ENCODE measurements at places on chromosomes 1 and 21.

DNA sequence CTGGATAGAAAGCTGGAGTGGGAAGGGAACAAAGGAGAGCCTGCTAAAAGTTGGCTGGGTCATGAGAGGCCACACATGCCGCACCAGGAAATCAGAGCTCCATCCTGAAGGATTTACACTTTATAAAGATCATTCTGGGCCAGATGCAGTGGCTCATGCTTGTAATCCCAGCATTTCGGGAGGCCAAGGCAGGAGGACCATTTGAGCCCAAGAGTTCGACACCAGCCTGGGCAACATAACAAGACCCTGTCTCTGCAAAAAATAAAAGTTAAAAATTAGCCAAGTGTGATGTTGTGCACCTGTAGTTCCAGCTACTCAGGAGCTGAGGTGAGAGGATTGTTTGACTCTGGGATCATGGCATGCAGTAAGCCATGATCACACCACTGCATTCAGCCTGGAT, 28.7 kb upstream of the RASAL2 start:
- no peak for DNase-seq

GRCh38 chr1:77279929-77280328, 1.9 kb upstream of the AK5 start:
- DNase-seq = no peak

GRCh38 chr1:202016022-202016810, 5.8 kb downstream of the ELF3 start:
- no peak for DNase-seq

GRCh38 chr1:173301507-173301906, 94.4 kb upstream of the TNFSF4 start:
- no peak for DNase-seq
